Right cardiac atrium (tissue), 5 donors: ENCODE measurements at places on chromosomes 1 and 21. TPM values are rescaled to one million over a fixed set of nuclear protein-coding genes. Genes with fewer than 3 reads are reported as not detected.

DNA sequence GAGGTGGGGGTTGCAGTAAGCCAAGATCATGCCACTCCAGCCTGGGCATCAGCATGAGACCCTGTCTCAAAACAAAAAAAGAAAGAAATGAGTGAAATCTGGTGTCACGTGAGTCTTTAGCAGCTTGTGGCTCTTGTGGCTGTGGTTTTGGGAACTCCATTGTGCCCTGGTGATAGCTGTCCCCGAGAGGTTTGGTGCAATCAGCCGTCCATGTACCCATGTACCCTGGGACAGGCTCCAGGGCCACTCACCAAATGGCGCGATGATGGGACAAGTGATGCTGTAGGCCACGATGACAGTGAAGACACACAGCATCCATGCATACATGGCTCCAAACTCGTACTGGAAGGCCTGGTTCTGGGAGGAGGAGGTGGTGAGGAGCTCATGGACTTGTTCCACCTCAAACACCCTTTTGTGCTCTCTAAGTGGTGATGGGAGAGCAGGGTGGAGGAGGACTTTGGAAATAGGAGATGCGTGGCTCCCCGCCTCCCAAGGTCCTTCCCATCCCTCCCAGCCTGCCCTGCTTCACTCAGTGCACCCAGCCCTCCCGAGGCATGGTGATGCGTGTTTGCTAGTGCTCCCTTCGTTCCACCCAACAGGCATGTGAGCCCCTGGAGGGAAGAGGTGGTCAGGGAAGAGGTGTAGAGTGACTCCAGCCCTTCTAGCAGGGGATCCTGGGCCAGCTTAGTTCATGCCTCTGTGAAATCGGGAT is 29.6 kb downstream of the TMEM63A start:
- DNase-seq: peak; percentile 32

DNA sequence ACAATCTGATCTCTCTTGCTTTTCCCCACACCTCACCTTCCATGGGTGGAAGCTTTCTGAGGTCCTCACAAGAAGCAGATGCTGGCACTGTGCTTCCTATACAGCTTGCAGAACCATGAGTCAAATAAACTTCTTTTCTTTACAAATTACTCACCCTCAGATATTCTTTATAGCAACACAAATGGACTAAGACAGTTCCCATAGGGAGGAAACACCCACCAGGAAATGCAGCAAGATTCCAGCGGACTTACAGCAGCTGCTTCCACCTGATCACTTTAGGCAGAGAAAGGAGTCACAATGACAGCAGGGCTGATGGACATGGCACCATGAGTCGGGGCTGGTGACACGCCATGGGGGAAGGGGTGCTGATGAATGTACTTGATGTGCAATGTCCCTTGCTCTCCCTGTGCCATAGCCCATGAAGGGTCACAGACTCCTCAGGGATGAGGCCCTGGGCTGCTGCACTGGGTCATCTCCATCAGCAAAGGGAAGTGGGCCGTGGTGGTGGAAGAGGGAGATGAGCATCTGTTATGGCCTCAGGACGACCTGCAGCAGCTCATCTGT is 53.9 kb downstream of the PRSS38 start:
- no peak for DNase-seq

GRCh38 chr1:6935361-6935883 is 150.2 kb downstream of the CAMTA1 start:
- no peak for DNase-seq

DNA sequence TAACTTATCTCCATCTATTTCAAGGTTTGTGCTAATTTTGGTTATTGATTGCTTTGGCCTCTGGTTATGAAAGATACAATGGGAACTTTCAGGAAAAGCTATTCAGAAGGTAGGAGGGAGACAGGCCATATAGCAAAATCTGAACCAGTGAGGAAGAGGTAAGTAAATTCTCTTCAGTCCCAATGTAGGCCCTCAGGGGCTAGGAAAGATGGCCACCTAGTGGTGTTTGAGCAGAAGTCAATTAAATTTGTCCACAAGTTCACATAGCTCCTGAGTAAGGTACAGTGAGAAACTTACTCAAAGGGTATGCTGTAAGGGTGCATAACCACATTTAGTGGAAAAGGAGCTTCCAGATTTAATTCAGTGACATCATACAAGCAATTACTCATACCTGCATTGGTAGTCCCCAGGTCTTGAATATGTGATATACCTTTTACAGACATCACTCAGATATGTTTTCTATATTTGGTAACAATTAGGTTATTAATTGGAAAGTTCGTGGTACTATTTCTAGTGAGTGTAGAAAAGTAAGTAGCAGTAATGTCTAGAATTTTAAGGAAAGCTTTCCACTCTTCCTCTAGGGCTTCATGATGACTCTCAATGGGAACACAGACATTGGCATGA is 21.4 kb upstream of the FMO1 start:
- DNase-seq: no peak

DNA sequence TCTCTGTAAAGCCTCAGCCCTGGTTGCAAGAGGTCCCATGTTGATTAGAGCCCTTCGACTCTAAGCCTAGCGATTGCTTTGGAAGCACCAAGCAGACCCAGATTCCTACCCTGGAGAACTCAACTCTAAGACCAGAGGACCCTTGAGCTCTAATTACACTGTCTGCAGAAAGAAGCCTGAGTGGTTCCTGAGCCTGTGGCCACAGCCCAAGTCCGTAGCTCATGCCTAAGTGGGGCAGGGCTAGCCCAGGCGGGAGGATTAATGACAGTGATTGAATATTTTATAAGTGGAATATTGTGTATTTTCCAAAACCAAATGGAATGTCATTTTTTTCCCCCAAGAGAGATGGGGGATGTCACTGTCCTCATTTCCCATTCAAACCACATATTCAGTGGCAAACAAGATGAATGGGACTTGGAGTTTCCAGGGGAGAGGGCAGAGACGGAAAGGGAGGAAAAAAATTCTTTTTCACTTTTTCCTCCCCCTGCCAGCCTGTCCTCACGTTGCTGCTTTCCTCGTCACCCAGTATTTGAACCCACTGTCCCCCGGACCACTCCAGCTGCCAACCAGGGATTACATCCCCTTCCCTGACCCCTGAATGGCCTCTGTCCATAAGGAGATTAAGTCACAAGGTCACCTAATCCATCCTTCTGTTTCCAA is 79.6 kb upstream of the CTTNBP2NL start:
- no peak for DNase-seq

- no peak for DNase-seq
Measured at GRCh38 chr1:109210058-109210457, 3.7 kb upstream of the SARS1 start.

DNA sequence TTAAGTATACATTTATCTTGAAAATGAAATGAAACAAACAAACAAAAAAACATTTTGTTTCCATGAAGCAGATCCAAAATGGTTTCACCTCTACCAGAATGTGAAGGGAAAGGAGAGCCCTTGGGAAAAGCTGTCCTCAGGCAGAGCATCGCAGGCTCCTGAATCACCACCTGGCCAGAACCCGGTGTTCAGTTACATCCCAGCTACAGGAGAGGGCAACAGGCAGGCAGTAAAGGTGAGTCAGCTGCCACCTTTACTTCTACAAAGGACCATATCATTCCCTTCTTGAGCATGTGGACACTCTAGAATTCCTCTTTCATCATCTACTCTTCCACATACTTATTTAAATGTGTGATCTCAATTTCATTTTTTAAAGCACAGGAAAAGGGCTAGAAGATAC is 151.2 kb downstream of the PIGK start:
- DNase-seq: no peak

GRCh38 chr1:203368624-203369451 is 17.9 kb upstream of the FMOD start:
- DNase-seq: peak; percentile 85

GRCh38 chr1:211135342-211135950 is 1.5 kb upstream of the KCNH1 start:
- no peak for DNase-seq

- DNase-seq: peak; percentile 83
Measured at GRCh38 chr1:14366091-14367018, 232.1 kb upstream of the KAZN start.

GRCh38 chr1:28199328-28200233 is 23.1 kb upstream of the PTAFR start:
- DNase-seq: no peak

DNA sequence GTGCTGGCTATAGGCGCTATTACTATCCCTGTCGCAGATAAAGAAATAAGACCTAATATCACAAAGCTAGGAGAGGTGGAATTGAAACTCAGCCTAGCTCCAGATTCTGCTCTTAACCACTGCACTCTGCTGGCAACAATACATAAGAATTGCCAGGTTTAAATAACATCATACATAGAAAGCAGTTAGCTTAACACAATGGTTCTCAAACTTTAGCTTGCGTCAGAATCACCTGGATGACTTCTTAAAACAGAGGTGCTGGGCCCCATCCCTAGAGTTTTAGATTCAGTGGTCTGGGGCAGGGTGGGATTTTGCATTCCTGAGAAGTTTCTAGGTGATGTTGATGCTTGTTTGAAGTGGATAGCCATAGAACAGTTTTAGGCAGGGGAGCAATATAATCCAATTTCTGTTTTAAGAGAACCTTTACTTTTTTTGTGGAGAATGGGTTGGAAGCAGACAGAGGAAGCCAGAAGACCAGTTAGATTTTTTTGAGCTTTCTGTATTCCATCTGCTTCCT is 1.1 kb upstream of the POMGNT1 start:
- no peak for DNase-seq

GRCh38 chr1:221981461-221981860 is 239.6 kb upstream of the DUSP10 start:
- DNase-seq: no peak

- no peak for DNase-seq
Measured at GRCh38 chr1:41024953-41025352, 3.4 kb upstream of the SLFNL1 start.

DNA sequence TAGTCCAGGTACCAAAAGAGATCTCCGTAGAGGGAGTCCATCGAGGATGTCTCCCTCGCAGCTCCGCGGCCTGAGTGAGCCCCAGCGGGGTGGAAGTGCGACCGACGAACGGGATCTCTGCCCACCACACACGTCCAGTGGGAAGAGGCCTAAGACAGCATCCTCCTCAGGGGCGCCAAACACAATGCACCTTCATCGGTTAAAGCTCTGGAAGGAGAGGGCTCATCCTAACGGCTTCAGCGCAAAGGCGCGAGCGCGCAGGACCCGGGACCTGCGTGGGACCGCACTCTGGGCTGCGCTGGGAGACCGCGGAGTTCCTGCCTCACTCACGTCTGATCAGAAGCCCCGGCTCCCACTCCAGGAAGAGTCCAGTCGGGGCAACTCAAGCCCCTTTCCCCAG is 7.6 kb downstream of the SLC25A24 start:
- no peak for DNase-seq

GRCh38 chr1:18409609-18410237 is 71.0 kb upstream of the KLHDC7A start:
- DNase-seq: no peak

GRCh38 chr1:212291505-212292134 is 6.4 kb downstream of the PPP2R5A start:
- DNase-seq: no peak

- DNase-seq: no peak
Measured at GRCh38 chr1:64599242-64599641, 129.3 kb downstream of the CACHD1 start.

DNA sequence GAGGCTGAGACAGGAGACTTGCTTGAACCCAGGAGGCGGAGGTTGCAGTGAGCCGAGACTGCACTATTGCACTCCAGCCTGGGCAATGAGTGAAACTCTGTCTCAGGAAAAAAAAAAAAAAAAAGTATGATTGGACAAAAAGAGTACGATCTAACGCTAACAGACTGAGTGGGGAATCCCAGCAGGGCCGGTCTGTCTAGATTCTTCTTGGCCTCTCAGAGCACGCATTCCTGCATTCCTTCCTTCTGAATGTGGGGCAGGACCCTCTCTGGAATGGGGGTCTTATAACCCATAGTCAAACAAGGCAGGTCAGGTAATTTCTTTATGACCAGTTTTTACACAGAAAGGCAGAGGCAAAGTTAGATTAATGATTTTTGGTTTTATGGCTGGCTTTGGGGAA is 92.0 kb upstream of the PPM1J start:
- no peak for DNase-seq

DNA sequence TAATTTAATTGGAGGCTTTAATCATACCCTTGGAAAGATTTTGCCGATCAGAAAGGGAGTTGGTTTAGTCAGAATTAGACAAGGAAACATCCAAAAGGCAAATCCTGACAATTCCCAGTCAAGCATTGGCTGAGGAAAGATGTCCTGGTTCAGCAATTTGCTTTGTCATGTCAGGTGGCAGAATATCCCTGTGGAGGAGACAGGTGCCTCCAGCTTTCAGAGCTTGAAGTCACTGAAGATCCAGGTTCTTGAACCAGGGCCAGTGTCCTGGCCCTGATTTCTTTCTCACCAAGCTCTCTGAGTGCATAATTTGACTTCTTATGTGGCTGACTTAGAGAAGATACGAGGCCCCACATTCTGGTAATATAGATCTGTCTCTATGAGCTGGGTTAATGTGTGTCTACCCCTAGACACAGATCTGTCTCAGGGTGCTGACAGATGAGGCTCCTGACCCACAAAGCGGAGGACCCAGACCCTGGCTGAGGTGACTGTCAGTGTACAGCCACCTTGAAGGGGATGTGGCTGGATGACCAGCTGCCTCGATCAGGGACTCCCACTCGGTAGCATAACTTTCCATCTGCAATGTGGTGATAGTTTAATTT is 118.9 kb downstream of the HHAT start:
- DNase-seq: no peak

- no peak for DNase-seq
Measured at GRCh38 chr1:62103846-62104245, 90.8 kb upstream of the L1TD1 start.

DNA sequence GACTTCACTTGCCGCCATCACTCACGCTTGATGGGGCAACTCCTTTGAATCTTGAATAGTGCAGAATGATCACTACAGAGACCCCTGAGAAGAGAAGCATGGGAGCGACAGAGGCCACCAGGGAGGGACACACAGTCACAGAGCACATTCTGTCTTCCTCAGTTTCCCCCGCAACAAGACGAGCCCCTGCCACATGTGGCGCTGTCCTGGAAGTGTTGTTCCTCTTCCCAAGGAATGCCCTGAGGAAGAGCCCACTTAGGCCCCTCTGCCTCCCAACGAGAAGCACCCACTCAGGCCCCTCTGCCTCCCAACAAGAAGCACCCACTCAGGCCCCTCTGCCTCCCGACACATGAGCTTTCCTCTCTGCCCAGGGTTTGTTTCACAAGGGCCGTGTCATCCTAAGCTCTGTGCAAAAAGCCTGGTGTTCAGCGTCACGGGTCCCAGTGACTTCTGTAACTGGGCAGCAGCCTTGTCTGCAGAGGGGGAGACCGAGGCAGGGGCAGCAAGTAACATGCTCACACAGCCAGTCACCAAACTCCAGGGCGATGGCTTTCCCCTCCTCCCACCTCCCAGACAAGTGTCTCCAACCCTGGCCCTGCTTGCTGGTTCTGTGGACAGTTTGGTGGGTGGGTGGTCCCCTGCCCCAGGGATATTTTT is 19.8 kb downstream of the SLC37A1 start:
- DNase-seq: no peak

- DNase-seq: no peak
Measured at GRCh38 chr1:169120066-169120465, 13.6 kb downstream of the ATP1B1 start.

AMY2A gene
- total RNA-seq: not detected

RHBDL2 gene
- total RNA-seq: 0.29 TPM

OLIG2 gene
- total RNA-seq: not detected

TMEM240 gene
- 7.8 TPM for total RNA-seq

ANP32E gene
- total RNA-seq: 28.2 TPM

MEX3A gene
- total RNA-seq: 0.18 TPM

RUNX3 gene
- 1.8 TPM for total RNA-seq

RCSD1 gene
- total RNA-seq: 61.5 TPM

TSACC gene
- not detected for total RNA-seq

LRRC7 gene
- total RNA-seq: 0.91 TPM

CD101 gene
- 1.2 TPM for total RNA-seq

PPIAL4G gene
- total RNA-seq: not detected
